ENCODE measurements at places on chromosomes 3 and 15.

- DNase-seq, result no peak
Measured at GRCh38 chr15:87563869-87564268, 692.7 kb downstream of the NTRK3 start.

- no peak for DNase-seq
Measured at GRCh38 chr3:57006179-57006657, 54.2 kb upstream of the SPATA12 start.

DNA sequence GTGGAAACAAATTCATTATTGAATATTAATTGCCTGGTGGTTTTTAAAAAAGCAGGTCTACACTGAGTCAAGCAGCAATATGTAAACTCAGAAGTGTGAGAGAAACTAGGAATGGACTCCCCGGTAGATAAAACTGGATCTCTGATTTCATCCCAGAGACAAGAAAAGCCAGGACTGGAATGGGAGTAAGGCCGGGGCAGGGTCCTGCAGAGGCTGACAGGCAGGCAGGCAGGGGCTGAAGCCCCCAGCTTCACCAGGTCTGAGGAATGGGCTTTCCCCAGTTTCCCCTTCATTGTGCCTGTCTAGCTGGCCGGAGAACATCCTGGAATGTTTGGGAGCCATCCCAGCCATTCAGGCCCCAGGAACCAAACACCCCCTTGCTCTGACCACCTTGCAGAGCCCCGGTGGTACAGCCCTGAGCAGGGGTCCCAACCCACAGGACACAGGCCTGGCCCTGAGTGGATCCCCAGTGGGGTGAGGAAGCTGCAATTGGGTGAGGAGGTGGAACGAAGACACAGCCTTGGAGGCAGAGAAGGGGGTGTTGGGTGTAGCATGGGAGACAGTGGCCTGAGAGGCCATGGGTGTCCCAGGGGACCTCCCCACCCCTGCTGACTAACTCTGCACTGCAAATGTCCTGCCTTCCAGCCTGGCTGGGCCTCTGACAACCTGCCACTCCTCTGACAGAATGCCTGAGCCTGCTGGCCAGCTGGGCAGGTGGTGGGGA is 31.7 kb upstream of the XYLB start:
- no peak for DNase-seq

DNA sequence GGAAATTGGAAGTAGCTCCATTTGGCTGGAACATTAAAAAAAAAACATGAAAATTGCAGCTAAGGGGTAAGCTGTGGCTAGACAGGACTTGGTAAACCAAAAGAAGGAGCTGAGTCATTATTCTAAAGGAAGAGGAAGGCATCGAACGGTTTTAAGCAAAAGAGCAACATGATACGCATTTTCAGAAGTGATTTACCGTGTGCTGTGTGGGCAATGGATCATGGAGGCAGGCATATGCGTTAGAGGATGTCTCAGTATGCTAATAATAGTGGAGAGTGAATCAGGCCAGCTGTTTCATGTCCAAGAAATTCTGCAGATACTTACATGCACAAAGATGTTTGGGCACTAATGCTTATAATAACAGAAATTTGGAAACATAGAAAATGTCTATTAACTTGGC is 409.1 kb upstream of the ATP11B start:
- DNase-seq, result no peak

DNA sequence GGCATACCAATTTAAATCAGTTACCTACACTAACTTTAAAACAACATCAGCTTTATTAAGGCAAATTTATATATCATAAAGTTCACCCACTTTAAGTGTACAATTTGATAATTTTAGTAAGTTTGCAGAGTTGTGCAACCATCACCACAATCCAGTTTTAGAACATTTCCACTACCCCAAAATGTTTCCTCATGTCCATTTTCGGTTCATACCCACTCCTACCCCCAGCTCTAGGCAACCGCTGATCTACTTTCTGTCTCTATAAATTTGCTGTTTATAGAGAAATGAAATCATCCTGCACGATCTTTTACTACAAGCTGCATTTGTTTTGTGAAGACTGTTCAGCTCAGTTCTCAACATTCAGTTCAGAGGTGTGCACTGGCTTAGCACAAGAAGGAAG is 31.5 kb upstream of the FAM81A start:
- no peak for DNase-seq

DNA sequence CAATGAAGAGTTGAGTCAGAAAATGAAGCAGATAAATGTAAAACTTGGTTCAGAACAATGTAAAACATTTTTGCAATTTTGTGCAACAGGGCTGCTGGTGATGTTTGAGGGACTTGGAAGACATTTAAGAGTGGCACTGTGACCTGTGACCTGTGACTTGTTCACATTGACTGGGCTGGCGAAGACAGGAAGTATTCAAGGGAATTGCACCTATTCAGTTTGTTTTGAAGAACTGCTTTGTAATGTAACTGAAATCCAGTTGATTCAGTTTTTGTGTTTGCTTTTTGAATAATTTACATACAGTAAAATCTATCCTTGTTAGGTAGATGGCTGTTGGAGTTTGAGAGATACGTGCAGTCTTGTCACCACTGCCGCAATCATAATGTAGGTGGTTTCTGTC is 35.4 kb downstream of the MCTP2 start:
- DNase-seq, result no peak

DNA sequence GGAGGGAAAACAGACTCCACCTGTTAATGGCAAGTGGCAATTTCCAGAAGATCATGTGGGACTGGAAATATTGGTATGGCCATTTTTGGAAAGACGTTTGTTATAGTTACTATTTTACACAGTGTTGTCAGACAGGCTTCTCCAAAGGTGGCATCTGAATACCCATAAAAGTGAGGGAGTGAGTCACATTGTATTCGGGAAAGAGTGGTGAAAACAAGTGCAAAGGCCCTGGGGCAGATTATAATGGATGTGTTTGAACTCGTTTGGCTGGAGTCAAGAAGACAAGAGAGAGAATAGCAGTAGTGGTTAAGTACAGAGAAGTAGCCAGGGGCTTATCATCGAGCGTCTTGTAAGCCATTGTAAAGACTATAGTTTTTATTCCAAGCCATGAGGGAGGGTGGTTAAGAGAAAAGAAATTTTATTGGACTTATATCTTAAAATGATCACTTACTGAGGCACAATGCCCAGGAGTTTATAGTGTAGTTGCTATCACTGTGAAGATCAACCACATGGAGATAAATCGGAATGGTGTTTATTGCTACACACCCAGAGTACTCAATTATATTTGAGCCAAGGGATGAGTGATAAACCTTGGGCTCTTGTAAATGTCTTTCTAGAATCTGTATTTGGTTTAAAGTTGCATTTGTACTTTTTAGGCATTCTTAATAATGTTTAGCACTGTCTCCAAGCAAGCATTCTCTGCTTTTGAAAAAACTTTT is 212.8 kb upstream of the KBTBD8 start:
- DNase-seq, result no peak

GRCh38 chr15:64697911-64698369 is 77.4 kb downstream of the RBPMS2 start:
- DNase-seq, result no peak

Data from KG1 (cell line).